ENCODE measurements at places on chromosomes 13 and 19.

- peak; percentile 27 for DNase-seq
Measured at GRCh38 chr13:25874907-25875306, 176.9 kb downstream of the SHISA2 start.

DNA sequence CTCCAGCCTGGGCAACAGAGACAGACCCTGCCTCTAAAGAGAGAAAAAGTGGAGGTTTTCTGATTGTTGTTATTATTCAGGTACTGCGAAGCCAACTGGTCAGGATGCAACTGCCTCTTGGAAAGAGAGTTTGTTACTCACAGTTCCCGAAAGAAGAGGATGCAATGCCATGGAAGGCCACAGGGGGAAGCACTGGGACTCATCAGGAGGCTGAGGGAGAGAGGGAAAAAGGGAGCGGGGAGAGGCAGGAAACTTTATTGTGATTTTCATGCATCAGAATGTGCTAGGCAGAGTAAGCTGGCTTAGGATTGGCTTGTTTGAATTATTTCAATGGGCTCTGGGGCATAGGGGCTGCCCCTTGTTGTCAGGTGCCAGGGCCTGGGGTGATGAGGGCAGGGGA is 27.6 kb downstream of the MYO9B start:
- DNase-seq: no peak

- DNase-seq: no peak
Measured at GRCh38 chr19:35122687-35123551, 7.3 kb downstream of the FXYD3 start.

DNA sequence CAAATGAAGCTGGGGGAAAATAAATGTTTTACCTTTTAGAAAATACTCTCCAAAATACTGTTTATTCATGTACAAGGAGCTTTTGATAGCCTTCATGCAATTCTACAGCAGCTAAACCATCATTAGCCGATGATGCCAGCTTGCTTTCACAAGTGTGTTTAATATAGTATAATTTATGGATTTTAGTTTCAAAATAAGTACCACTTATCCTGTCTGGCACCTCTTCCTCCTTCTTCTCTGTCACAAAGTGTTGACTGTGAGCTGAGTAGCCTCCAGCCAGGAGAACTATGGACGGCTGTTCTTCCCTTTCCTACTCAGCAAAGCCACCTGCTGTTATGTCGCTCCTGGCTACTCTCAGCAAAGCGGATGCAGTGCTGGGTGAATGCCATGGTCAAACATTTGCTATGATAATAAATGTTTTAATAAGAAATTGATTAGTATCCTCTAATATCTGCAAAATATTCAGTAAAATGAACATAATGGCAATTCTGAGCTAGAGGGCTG is 238.2 kb downstream of the LIG4 start:
- no peak for DNase-seq

DNA sequence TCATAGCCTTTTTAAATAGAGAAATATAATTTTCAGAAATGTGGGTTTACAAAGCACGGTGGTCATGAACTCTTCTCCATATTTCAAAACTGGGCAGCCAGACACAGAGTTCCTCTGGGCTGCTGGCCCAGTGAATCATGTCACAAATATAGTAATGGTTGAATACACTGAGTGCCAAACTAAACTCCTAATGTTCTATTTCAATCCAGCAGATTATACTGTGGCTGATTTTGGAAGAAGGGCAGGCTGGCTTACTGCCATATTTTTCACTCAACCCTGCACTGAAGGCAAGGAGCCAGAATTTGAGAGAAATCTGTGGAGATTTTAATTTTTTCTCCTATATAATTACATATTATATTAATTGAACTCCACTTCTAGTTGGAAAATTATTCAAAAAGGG is 17.0 kb upstream of the PRR20A start:
- no peak for DNase-seq

DNA sequence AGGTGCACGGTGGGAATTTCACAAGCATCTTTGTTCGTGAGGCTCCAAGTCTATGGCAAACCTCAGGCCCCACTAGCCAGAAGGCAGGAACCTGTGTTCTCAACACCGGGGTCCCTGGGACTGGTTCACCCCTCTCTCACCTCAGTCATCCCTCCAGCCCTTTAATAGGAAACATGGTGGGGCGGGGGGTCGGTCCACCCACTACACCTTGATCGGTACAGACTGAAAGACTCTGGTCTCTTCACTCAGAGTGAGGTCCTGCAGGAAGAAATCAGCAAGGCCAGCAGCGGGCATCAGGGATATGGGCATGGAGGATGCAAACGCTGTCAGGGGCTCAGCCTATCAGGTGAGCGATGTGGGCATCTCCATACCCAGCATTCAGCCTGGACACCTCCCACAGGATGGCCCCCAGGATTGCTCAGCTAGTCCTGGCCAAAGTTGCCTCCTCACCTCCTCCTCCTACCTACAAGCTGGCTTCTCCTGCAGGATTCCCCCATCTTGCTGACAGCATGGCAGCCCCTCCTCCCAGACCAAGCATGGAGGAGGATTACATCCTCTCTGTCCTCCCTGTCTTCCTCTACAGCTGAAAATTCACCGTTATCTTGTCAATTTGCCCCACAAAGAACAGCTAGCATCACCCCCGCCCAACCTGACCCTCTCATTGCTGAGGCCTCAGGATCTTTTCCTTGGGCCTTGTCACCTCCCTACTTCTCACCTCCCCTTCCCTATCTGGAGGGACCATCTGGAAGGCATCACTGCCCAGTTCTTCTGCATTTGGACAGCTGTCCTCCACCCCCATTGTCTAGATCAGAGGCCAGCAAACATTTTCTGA is 37.3 kb upstream of the CD33 start:
- DNase-seq: no peak

- DNase-seq: no peak
Measured at GRCh38 chr13:110531671-110532083, 29.8 kb downstream of the RAB20 start.

- DNase-seq: no peak
Measured at GRCh38 chr13:50866817-50867636, 23.5 kb upstream of the DLEU7 start.

DNA sequence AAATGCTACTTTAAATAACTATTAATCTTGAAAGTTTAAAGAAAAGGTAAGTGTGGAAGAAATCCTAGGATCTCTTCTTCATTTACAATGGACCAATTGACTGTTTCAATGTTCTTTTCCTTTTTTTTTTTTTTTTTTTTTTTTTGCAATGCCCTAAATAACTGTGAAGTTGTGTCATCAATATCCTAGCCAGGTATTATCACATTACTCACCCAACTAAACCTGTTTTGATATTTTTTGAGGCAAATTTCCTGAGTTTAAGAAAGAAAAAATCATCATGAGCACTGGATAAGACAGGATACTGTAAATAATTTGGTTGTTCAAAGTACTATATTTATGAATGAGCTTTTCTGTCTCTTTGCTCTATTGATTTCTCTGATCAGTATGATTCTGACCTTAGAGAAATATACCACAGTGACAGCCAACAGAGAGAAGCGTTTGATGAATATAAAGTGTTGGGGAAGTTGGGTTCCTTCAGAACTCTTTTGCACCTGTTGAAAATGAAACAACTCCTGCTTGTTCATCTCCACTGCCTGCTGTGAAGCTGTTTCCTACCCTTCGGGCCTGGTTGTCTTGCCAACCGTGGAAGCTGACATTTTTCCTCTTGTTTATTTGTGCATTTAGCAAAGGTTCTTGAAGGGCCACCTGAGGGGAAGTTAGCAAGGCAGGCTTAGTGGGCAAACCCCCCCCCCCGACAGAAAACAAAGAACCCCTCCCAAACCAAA is 1220.5 kb upstream of the SLC10A2 start:
- DNase-seq: no peak

GRCh38 chr19:1259206-1259875 is 9.8 kb upstream of the CIRBP start:
- no peak for DNase-seq

- peak; percentile 56 for DNase-seq
Measured at GRCh38 chr19:6677883-6678689, 8.1 kb upstream of the TNFSF14 start.

DNA sequence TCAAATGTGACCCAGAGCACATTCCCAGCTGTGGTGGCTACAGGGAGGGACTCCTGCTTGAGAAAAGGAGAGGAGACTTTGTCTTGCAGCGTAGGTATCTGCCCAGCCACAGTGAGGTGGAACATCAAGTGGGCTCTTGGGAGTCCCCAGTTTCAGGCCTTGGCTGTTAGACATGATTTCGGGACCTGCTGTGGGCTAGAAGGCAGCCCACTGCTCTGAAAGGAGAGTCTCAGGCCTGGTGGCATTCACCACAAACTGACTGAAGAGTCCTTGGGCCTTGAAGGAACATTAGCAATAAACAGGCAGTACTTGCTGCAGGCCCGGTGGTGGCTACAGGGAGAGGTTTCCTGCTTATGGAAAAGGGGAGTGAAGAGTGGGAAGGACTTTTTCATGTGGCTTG is 61.8 kb upstream of the TEX29 start:
- no peak for DNase-seq

DNA sequence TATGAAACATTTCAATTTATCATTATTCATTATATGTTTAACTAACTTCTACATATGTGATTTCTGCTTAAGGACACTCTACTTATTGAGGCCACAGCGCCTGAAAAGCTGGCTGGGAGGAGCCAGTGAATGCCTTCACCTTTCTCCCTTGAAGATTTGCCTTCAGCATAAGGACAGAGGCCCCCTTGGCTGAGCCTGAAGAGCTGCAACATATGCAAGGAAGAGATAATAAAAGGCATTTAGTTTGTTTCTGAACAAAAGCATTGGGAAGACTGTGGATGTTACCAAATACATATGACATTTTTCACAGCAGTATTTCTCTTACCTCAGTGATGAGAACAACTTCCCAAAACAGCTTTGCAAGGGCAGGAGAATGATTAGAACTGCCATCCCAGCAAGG is 92.1 kb downstream of the ABCC4 start:
- no peak for DNase-seq

- DNase-seq: no peak
Measured at GRCh38 chr19:2013683-2013961, 1.9 kb downstream of the BTBD2 start.

DNA sequence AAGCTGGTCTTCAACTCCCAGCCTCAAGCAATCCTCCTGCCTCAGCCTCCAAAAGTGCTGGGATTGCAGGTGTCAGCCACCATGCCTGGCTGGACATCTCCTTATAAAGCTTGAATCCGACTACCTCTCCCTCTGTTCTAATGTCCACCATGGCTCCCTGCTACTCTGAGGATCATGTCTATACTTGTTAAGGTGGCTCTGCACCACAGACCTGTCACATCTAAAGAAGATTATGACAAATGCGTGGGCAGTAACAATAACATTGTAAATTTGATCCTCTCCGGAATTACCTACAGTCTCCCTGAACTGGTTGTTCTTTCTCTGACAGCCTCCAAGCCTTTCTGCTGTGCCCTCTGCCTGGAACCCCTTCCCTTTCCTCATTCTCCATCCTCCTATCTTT is 1.8 kb downstream of the NXNL1 start:
- DNase-seq: no peak

DNA sequence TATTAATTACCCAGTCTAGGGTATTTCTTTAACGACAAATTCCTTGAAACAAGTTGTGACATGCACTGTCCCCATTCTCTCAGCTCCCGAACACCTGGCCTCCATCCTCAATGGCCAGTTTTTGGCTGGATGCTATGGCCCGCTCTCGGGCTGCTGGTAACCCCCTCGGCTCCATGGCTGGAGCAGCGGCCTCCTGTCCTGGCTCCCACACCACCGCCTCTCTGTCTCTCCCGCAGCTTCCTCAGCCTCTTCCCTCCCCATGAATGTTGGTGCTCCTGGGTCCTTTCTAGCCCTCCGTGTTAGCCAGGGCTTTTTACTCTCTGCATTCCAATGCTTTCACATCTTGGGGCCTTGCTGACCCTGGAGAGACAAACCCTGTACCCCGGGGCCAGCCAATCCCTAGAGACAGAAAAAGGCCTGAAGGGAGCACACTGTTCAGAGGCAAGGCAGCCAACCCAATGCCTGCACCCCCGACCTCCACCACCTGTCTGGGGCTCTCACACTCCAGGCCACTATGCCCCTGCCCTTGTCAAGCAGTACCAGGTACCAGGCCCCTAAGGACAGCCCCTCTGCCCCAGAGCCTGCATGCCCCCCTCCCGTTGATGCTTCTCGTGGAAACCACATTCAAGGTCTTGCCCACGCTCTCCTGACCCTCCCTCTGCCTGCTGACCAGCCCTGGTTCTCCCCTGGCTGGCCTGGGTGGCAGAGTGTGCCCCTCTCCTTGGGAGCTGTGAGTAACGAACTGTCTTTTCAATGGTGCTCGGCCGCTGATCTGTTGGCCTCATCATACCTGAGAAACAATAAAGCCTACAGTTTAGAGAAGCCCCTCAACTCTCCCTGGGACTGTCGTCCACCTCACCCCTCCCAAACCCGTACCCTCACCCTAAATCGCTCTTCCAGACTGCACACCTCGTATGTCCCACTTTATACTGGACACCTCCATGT is 86.9 kb upstream of the GPR183 start:
- no peak for DNase-seq

GRCh38 chr19:46206682-46207081 is 22.9 kb upstream of the IGFL1 start:
- no peak for DNase-seq

DNA sequence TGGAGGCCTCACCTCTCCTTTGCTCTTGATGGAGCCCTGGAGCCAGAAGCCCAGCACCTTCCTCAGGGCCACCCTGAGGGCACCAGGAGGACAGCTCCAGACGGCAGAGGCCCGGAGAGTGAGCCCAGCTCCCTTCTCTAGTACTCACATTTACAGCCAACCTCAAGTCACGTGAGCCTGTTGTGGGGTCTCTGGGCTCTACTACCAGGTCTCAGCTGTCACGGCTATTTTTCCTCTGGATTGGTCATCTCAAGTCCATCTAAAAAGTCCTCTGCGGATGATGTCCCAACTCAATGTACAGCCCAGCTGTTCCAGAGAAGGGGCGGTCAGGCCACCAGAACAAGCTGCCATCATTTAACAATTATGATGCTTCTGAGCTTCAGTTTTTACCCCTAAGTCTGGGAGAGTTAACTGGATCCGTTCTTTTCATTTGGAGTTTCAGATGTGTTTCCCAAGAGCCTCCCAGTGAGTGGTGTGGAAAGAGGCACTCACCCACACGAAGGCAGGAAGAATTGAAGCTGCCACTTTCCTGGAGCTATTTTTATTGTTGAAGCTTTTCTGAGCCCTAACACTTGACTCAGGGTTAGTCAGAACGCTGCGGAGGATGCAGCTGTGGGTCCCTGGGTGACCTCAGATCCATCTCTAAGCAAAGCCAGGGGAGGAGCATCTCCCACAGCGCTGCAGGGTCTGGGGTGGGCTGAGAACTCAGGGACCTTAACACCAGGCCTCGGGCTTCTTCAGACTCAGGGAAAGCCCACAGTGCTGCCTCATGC is 143.5 kb upstream of the UBL3 start:
- no peak for DNase-seq

GRCh38 chr19:38686530-38686888 is 39.1 kb downstream of the ACTN4 start:
- DNase-seq: no peak

DNA sequence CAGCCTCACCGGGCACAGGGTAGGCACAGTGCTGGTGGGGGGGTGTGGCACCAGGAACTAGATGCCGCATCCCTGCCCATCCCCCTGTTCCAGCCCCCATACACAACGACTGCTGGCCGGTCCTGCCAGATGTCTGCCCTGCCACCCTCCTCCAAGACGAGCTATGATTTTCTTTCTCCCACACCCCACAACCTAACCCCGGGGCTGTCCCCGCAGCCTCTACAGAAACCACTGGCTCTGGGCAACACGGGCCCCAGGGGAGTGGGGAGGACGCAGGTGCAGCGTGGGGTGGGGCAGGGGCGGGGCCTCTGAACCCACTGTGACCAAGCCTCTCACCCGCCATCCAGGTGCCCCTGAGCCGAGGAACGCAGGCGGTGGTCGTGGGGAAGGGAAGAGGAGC is 15.5 kb downstream of the PGLS start:
- no peak for DNase-seq
